ENCODE measurements at places on chromosomes 12 and 14. TPM values are rescaled to one million over a fixed set of nuclear protein-coding genes. Genes with fewer than 3 reads are reported as not detected.

DNA sequence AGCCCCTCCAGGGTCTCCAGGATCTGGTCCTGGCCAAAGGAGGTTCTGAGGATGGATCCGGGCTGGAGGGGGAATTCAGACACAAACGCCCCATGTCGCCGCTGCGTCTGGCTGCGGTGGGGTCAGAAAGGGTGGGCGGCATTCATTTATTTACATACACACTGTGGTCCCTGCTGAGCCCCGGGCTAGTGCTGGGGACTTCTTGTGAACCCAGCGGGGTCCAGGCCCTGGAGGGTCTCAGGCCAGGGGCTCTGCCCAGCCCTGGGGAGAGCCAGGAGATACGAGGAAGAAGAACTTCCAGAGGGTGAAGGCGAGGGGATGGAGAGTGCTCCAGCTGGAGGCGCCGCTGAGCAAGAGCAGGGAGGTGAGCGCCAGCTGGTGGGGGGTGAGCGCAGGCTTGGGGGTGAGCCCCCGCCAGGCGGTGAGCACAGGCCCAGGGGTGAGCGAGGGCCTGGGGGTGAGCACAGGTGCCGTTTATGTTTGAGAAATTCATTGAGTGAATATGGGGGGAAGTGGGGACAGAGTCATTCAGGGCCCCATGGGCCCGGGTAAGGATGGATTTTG, 68.1 kb downstream of the NCOR2 start:
- no peak for DNase-seq

DNA sequence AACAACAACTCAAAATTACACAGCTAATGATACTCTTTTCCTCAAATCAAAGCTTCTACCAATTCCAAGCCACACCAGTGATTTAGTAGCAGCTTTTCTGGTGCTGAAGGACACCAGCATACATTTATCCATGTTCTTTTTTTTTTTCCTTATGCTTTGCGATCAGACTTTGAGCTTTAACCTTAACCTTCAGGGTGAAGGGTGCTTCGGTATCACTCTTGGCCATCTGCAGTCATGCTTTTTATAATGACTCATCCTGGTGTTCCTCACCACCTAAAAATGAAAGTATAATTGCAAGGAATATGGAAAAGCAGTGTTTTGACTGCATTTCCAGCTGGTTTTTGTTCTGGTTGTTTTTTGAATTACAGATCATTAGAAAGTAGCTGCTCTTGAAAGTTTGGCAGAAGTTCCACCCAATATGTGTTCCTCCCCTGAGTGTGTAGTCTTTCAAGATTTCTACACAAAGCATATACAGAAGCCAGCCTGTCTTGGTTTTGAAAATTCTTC, 1.3 kb upstream of the SLC41A2 start:
- DNase-seq = peak; percentile 9

CCDC88C gene
- total RNA-seq = 14.2 TPM

DNA sequence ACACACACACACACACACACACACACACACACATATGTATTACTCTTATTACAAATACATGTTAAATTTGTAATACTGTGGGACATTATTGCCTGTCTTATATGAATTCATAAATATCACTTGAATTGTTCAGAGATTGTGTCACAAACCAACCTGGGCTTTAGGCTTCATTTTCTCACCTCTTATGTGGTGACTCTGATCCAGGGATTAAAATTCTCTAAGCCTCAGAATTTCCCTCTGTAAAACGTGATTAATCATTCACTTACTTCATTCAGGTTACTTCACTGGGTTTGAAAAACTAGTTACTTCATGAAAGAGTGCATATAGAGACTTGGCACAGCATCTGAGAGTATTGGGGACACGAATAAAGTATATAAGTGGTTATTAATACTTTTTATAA, 240.3 kb upstream of the PDZRN4 start:
- no peak for DNase-seq

PNN gene
- 10.2 TPM for total RNA-seq
